ENCODE measurements at places on chromosomes 11 and 22.

- DNase-seq, result no peak
Measured at GRCh38 chr11:42363701-42364100, 904.2 kb upstream of the LRRC4C start.

GRCh38 chr11:1531449-1532013, 40.5 kb downstream of the DUSP8 start:
- DNase-seq, result no peak

- DNase-seq, result no peak
Measured at GRCh38 chr11:97938789-97939188, 1082.0 kb upstream of the CNTN5 start.

DNA sequence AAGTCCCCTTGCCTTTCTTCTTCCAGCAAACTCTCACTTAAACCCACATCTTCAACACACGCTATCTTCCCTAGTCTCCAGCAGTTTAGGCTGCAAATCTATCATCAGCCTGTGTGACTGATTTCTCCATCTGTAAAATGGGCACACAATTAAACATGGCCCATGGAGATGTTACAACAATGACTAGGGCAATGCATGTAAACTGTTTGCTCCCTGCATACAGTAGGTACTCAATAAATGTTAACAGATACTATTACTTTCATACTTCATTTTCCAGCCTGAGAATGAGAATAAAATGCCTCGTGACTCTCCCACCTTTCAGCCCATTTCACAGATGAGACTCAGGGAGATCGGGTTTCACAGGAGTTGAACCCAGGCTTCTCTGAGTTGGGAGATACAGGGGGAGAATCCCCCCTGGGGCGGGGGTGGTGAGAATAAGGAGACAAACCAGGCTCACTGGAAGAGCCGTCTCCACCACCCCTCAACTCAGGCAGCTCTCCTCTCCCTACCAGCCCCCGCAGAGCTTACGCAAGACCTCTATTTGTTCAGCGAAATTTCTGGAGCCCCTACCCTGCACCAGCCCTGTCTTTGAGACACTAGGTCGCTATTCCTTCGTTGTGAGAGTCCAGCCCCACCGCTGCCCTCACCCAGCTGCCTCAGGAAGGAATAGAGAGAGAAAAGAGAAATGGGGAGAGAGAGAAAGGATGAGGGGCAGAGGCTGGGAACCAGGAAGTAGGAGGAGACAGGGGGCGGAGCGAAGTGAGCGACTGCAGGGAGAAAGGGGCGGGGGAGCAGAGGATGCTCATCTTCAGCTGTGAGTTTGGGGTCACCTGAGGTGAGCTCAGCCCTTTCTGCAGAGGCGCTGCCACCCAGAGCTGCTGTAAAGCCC, 42.1 kb upstream of the KLHL35 start:
- DNase-seq, result peak; percentile 73

GRCh38 chr11:24760681-24761080, 263.8 kb downstream of the LUZP2 start:
- DNase-seq, result no peak

GRCh38 chr11:44916801-44917385, 33.8 kb downstream of the TP53I11 start:
- DNase-seq, result no peak

- DNase-seq, result peak; percentile 12
Measured at GRCh38 chr22:33209930-33210784, 152.0 kb upstream of the SYN3 start.

GRCh38 chr11:36056160-36056751, 112.4 kb downstream of the LDLRAD3 start:
- DNase-seq, result no peak

- no peak for DNase-seq
Measured at GRCh38 chr11:26188554-26188953, 143.4 kb upstream of the ANO3 start.

DNA sequence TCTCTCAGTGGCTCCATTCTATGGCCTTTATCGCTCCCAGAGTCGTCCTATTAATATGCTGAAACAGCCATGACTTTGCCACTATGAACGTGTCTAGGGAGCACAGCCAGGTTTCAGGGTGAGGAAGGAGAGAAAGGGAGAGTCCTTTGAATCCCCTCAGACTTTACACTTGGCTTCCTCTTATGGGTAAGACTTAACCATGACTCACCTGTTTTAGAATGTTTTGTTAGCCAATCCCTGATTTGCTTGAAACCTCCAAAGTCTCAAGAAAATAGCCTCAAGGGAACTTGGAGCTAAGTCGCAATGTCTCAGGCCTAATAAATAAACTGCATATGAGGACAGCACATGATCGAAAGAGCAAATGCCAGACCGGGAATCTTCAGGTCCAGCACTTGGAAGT, 131.2 kb upstream of the RCN1 start:
- no peak for DNase-seq

GRCh38 chr11:66082946-66083698, 13.1 kb downstream of the PACS1 start:
- no peak for DNase-seq

GRCh38 chr11:16030664-16031063, 325.7 kb downstream of the SOX6 start:
- no peak for DNase-seq

GRCh38 chr11:14384338-14384737, 25.4 kb upstream of the RRAS2 start:
- no peak for DNase-seq

- no peak for DNase-seq
Measured at GRCh38 chr11:68469122-68469521, 8.6 kb downstream of the PPP6R3 start.

DNA sequence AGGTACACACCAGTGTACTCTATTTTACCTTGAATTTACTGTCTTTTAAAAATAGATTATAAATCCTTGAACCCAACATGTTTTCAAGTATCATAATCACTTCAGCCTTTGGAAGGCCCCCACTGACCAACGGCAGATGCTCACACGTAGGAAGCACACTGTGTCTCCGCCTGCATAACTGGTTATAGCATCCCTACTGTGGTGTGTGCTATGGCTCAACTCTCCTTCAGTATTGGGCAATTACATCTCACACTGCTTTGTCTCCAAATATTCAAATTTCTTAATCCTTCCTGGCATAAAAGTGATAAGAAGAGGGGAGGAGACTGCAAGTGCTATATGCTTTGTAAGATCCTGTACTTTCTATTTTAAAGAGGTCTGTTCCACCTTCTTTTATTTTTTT, 165.7 kb downstream of the CADM1 start:
- DNase-seq, result no peak

- DNase-seq, result no peak
Measured at GRCh38 chr22:33062361-33062760, 4.2 kb upstream of the SYN3 start.

DNA sequence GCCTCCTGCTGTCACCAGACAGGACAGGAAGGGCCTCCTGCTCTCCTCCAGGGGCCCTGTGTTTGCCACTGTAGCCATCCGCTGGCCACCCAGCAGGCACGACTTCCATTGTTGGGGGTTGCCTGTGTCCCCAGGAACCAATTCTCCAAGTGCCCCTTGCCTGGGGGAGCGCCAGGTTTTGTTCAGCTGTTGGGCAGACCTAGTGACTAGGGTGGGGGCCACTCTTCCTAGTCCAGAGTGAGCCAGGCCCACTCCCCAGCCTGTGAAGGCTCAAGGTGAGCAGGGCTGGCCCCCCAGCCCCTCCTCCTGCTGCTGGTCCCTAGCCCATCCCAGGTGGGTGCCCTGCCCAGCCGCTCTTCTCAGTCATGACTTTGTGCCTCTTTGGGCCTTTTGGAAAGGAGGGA, 30.9 kb downstream of the OSBPL5 start:
- no peak for DNase-seq

- DNase-seq, result no peak
Measured at GRCh38 chr11:105164208-105164607, 24.6 kb upstream of the CARD18 start.

GRCh38 chr11:66688561-66689534, 11.2 kb upstream of the RBM4B start:
- DNase-seq, result no peak

DNA sequence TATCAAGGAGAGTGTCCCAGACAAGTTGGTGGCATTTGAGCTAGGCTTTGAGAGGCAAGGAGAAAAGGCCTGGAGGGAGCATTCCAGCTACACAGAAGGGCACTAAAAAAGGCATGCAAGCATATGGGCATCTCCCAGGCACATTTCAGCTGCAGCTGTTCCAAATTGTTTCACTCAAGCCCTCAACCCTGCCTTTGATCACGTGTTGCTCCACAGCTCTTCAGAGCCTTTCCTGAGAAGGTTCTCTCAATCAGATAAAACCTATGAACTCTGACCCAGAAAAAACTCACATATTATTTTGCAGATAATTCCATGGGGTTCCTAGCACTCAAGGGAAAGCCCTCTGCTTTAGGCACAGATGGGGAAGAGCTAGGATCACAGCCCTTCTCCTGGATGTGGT, 24.4 kb upstream of the HSPA8 start:
- no peak for DNase-seq

DNA sequence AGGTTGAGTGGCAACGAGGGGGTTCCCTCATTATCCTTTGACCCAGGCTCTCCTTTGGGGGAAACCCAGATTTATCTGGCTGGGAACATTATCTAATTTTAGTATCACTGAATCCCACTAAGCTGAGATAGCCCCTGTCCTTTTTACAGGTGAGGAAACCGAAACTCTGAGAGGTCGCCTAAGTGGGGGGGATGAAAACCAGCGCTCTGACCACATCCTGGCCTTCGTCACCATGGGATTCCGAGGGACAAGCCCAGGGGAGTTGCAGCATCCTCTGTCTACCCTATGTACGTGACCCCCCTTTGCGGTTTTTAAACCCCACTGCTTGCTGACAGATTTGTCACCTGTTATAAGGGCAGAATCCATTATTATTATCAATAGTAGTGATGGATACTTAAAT, 61.0 kb downstream of the ISX start:
- DNase-seq, result no peak

GRCh38 chr11:61153593-61154095, 7.6 kb downstream of the VPS37C start:
- DNase-seq, result no peak

DNA sequence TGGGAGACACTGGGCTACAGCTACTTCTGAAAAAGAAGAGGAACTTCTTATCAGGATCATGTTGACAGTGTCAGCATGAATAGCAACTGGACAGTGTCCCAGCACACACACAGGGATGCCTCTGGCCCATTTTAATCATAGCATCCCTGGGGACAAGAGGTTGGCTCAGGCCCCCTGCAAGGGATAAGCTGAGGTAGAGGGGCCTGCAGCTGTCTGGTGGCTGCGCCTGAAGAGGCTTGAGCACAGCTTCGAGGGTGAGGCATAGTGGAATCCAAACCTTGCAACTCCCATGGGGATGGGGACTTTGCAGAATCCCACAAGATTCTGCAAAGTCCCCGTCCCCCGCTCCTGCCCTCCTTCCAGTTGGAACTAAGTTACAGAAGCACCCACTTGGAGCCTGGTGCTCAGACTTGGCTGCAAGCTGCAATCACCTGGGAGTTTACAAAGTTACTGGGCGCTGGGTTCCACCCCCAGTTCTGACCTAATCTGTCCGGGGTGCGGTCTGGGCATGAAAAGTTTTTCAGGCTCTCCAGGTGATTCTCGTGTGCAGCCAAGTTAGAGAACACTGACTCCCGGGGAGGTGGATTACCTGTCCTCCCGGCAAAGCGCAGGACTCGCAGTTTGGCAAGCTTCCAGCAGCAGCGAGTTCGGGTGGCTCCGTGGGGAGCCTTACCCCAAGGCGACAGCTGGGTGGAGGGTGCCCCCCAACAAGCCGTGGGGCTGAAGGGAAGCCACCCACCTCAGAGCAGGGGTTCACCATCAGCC, 16.0 kb upstream of the LINC01488 start:
- DNase-seq, result no peak

DNA sequence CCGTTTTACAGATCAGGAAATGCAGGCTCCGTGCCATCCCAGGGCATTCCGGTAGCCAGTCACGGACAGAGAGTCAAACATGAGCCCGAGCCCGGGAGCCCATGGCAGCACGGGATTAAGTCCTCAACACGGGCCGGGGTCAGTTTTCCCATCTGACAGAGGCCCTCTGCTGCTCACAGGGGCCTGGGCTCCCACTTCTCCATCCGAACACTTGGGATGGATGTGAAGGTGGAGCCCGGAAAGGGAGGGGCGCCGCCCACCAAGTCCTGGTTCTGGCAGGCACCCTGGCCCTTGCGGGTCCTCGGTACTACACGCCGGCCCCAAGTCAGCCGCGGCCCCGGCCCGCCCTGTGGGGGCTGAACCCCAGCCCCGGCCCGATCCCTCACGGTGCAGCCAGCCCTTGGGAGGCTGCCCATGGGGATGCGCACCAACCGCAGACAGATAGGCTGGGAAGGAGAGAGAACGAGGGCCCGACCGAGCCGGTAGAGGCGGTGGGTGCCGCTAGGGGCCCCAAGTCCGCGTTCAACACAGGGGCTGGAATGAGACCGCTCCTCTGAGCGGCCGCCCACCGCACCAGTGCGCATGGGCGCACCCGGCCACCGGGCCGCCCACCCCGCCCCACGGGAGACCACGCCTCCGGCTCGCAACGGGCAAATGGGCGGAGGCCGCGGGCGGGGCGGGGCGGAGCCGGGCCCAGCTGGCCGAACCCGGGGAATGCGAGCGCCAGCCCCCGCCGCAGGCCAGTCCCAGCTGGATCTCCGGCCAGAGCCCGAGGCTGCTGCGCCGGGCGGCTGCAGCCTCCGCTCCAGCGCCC, at the start of gene CAPN5:
CAPN5 (plus strand) TSS at position 743 of the 814 bp plus-strand sequence. CDS start 17,916 bp downstream, outside the sequence.
- DNase-seq, result peak; percentile 91
